Fibroblast of villous mesenchyme (primary cell): ENCODE measurements at places on chromosomes 12 and 14. TPM values are rescaled to one million over a fixed set of nuclear protein-coding genes. Genes with fewer than 3 reads are reported as not detected.

DNA sequence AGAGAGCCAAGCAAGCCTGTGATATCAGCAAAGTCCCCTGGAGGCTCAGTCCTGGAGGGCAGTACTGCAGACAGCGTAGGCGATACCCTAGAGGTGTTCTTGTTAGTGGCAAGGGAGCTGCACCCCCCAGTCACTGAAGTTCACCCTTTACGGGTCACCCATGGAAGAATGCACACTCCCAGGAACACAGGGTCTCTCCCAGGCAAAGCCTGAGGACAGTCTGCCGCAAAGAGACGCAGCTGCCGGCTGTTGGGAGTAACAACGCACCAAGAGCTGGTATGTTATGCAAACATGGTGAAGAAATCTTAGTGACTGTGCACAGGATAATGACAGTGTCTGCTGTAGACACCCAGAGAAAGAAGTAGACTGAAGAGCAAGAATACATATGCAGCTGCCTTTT lies 43.5 kb upstream of the NOS1 start:
- no peak for DNase-seq

DNA sequence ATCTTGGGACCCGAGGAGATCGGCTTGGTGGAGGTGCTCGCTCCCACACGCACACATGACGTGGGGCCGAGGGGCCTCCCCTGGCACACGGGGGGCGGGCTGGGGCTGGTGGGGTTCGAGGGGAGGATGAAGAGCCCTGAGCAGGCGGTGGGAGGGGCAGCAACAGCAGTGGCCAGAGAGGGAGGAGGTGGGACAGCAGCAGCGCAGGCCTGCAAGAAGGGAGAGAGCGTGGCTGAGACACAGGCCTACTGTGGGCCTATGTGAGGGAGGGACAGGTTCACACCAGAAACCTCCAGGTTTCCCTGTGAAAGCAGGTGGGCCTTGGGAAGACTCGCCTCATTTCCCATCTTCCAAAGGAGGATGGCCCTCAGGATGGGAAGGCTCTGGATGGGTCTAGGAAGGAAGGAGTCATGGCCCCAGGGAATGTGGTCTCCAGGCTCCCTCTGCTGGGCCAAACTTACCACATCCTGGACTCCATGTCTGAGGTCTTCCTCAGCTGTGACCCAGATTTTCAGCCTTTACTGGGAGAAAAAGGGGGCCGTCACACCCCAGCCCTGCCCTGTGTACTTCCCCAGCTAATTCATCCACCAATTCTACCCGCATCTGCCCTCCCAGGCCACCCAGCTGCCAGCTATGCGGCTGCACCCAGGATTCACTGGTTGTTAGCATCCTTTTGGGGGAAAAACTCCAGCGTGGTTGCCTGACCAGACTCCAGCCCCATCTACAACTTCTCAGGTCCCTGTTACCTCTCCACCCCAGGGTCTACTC lies 2.8 kb downstream of the PIANP start:
- peak; percentile 59 for DNase-seq

- peak; percentile 44 for DNase-seq
Observed at GRCh38 chr14:66600416-66600815, 92.5 kb downstream of the GPHN start.

DNA sequence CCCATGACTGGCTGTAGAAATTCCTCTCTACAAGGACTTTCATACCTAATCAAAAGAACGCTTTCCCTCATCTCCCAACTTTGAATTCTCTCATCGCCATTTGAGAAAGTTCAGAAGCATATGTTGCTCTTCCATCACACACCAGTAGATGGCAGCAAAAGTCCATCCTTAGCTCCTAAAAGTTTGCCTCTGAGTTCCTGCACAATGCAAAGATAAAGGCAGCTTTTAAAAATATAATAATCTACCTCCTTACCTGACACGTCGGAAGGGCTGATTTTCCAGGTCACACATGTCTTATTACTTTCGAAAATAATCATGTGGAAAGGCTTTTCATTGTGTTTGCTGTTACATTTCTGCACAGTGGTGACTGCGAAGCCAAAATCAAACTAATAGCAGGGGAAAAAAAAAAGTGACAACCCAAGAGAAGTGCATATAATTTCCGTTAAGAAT lies 456.7 kb upstream of the SEL1L start:
- peak; percentile 53 for DNase-seq

DNA sequence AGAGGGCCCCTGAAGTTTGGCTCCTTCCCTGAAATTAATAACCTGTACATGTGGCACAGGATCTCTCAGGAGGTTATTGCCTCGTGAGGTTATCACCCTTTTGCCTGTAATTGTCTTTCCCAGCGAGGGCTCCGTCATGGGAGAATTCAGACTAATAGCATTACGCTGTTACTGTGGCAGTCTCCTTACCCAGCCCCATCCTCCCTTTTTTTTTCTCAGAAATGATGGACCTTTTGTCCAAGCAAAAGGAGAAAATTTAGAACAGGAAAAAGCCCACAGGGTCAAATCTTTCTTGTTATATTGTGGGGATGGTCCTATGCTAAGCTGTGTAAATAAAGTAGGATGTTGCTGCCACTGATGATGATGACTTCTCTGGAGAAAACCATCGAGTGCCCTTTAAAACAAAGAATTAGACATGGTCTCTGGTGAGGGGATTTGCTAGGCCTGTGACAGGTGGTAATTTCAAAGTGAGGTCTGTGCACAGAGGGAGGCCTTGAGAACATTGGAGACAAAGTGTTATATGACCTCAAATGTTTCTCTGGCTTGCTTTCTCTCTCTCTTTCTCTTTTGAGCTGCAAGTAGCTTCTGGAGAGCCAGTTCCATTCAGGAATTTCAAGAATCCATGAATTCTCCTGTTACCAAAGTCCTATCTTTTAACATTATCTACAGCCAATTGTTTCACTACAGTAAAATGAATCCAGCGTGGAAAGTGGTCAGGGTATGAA lies 357.2 kb downstream of the BMP4 start:
- DNase-seq: no peak

DNA sequence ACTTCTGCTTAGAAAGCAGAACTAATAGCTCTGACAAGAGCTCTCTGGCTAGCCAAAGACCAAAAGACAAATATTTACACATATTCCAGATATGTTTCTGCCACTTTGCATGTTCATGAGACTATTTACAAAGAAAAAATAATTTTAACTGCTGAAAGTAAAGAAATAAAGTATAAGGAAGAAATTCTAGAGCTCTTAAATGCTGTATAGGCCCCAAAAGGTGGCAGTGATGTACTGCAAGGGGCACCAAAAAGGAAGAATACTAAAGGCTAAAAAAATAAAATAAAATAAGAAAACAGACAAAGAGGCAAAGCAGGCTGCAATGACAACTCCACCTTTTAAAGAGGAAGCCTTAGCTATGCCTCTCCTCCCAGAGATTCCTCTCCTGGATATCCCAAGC lies 23.0 kb downstream of the KLRK1 start:
- peak; percentile 45 for DNase-seq

DNA sequence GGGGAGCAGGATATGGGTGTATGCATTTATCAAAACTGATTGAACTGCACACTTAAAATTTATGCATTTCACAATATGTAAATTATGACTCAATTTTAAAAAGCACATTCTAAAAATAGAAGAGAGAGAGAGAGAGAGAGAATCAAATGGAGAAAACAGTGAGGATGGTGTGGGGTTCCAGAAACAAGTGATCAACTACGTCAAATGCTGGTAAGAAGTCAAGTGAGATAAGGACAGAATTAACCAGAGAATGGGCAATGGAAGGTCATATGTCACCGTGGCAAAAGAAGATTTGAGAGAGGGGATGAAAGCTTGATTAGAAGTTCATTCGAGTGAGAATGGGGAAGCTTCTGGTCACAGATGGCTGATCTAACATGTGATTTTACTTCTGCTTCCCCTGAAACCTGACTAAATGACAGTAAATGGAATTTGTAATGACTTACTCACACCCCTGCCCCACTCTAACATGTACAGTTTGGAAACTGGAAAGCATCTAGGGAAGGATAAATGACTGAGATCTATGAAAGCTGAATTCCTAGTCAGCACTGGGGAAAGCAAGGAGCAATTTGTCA lies 276.5 kb upstream of the AMIGO2 start:
- DNase-seq: no peak

DNA sequence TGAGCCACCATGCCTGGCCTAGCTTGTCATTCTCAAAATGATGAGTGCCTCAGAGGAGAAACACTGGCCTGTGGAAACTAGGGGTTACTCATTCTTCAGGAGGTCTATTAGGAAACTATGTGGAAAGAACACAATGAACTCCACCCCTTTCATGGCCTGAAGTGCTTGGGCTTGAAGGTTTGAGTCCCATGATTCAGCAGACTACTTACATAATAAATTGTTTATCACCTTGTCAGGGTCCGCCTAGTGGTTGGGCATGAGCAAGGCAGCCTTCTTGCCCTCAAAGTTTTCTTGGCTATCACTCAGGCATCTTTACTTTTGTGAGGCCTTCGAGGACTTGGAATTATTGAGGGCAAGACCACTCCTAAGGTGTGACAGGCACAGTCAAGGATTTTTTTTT lies 251.2 kb downstream of the ACSS3 start:
- no peak for DNase-seq

DNA sequence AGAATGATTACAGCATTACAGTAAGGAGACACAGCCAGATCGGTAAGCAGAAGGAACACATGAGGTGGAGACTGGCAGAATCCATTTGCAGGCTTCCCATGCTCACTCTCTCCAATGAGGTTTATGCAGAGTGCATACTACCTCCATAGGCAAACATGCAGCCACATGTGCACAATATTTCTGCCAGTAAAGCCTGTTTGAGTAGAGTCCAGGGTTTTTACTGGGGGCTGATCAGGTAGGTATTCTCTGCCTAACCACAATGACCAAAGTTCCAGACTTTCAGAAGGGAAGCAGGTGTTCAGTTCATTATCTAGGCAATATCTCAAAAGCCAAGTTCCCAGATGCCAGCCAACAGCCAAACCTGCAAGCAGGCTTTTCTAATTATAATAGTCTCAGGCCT lies 31.1 kb downstream of the INTS13 start:
- DNase-seq: no peak

DNA sequence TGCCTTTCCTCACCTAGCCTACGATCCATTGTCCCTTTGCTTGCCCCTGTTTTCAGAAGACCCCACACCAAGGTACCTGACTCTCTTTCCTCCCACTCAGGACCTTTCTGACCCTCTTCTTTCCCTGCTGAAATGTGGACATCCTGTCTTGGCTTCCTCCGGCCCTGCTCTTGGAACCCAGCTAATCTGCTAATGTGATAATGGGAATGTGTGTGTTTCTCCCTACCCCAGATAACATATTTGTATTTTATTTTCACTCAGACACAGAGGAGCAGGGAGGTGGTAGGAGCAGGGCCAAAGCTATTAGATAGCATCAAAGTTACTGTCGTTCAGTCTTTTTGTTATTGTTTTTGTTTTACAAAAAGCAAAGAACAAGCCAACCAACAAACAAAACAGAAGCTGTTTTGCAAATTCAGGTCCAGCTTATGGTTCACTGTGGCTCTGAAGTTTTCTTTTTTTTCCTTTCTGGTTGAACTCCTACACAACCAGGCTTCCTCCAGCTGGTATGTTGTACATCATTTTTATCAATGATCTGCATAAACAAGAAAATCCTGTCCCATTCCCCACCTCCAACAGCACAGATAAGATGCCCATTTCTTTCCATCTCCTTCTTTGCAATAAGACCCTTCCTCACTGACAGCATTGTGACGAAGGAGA lies 137.3 kb downstream of the C12orf75 start:
- DNase-seq: peak; percentile 60

DNA sequence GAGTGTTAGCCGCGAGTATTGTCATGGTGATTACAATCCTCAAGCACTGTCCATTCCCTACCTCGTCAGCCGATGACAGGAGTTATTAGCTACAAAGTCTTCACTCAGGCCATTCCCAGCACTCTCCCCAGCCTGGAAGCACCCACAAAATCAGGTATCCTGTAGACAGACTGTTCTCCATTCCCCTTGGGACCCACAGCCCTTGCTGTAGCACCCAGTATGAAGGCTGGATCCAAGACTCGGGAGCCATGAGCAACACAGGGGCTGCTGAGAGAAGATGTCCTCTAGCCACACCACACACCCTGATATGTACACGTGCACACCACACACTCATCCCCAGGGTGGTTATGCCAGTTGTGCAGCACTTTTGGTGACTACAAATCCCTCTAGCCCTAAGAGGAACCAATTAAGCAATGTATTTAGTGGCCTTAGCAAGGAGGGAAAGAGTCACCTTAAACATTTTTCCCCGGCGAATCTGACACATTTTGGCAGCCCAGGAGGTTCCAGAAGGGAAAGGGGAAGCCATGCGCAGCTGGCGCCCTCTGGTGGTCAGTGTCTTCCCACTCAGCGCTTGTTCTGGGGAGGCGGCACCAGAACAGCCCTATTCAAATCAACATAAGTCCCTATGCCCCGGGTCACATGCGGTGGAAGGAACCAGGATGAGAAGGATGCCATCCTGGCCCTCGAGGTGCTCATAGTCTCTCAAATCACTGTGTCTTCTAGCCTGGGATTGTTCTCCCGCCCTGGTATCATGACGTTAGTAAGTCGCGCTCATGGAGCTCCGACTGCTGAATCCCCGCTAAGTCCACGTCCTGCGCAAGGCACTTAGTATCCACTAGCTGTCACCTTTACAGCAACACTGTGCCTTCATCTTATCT lies 96.9 kb downstream of the GCH1 start:
- peak; percentile 77 for DNase-seq

DNA sequence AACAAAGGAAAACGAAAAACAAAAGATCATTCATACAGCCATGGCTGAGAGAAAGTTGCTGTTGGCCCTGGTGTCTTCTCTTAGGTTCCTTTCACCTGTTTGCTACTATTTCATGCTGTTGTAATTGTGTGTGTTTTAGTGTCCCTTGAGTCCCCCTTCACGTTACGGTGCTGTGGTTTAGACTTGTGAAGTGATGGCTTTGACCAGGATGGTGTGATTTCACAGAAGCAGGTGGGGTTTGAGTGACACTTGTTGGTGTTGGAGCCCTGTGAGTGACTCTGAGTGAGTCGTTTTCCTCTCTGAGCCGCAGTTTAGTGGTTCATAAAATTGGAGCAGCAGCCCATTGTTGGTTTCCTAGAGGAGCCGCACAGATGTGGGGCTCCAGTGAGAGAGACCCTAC lies 635.4 kb downstream of the VRK1 start:
- no peak for DNase-seq

- peak; percentile 6 for DNase-seq
Observed at GRCh38 chr12:78406828-78407227, 457.7 kb upstream of the SYT1 start.

GRCh38 chr12:23854598-23854997 lies 94.9 kb downstream of the SOX5 start:
- DNase-seq: no peak

DNA sequence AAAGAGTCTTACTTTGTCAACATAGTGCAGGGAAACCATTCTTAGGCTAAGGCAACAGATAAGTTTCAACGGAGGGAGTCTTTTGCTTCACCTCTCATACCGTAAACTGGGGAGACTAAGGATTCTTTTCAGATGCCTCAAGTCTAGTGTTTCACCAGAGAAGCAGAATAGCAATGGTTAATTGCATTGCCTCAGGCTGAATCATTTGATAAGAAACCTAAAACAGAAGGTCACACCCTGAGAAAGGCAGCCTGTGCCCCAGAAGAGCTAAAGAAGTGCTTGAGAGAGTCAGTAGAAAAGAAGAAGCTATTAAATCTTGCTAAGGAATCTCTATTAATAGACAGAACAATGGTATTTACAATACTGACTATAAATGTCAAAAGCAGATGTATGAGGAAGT lies 21.8 kb upstream of the ATXN7L3B start:
- DNase-seq: no peak

The CLEC2D gene
- 3.9 and 4.5 TPM in 2 replicates for total RNA-seq

The MGST1 gene
- 92.8 and 169 TPM in 2 replicates for total RNA-seq

The LRP1 gene
- total RNA-seq: 228 and 277 TPM in 2 replicates

The MYRFL gene
- total RNA-seq: not detected in 2 replicates

The DHRS1 gene
- 8.7 and 13.8 TPM in 2 replicates for total RNA-seq

The ACSS3 gene
- 20.3 and 26.8 TPM in 2 replicates for total RNA-seq
